ENCODE measurements at places on chromosomes 2 and 18.

DNA sequence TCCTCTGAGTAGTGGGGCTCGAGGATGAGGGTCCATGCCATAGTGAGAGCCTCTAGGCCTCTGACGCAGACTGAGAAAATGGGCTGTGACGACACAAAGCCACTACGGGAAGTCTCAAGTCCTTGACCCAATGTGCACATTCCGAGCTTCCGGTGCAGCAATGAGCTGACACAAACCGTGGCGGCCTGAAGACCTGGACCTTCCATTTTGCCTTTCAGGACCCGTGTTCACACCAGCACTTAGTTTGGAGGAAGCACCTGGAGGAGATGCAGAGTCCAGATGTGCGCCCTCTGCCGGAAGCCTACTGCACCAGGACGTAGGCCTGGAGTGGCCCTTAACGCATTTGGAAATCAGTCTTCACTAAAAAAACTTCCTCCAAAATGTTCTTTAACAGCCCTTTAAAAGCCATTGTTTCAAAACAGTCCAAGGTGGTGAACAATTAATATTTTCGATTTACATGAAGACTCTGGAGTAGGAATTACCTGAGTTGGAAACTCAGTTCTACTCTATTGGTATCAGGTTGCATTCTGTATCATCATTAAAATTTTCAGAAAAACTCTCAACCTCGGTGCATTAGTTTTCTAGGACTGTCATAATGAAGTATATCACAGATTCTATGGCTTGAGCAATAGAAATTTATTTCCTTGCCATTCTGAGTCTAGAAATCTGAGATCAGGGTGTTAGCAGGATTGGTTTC, 33.9 kb downstream of the BMP10 start:
- no peak overlapping the region for H3K4me3 ChIP-seq
- H3K27ac ChIP-seq, result no peak overlapping the region
- H3K27me3 ChIP-seq, result no peaks in the 10 kb centered on the region
- H3K36me3 ChIP-seq, result no peaks in the 10 kb centered on the region
- DNase-seq, result peak; percentile 84
- peaks cover 4% of the 10 kb centered on the region for H3K4me1 ChIP-seq

DNA sequence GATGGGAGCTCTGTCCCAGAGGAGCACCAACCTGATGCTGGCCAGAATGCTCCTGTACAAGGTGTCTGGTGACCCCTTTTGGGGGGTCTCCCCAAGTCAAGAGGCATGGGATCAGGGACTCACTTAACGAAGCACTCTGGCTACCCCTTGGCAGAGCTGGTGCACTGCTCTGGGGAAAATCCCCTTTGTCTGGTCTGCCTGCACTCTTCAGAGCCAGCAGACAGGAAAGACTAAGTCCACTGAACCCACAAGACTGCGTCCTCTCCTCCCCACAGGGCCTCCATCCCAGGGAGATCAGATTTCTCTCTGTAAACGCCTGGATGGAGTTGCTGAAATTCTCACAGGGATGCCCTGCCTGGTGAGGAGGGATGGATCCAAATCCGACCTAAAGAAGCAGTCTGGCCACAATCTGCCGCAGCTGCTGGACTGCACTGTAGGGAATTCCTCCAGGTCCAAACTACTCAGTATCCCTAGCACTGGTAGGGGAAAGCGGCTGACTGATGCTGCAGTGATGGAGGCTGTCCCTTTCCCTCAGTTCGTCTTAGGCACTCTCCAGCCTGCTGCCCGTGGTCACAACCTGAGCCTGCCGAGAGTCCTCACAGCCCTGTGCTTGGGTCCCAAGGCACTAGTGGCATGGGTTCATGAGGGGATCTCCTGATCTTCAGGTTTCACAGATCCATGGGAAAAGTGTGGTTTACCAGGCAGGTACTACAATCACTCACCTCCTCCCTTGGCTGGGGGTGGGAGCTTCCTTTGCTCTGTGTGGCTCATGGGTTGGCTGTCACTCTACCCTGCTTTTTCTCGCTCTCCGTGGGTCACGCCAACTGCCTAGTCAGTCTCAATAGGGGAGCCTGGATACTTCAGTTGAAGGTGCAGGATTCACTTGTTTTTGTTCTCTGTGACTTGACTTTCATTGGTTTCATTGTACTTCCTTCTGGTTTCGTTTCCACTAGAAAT, 98.6 kb downstream of the SLC4A10 start:
- no peak overlapping the region for H3K27ac ChIP-seq
- peaks cover 25% of the 10 kb centered on the region for H3K27me3 ChIP-seq
- H3K4me1 ChIP-seq, result no peaks in the 10 kb centered on the region
- no peak for DNase-seq

DNA sequence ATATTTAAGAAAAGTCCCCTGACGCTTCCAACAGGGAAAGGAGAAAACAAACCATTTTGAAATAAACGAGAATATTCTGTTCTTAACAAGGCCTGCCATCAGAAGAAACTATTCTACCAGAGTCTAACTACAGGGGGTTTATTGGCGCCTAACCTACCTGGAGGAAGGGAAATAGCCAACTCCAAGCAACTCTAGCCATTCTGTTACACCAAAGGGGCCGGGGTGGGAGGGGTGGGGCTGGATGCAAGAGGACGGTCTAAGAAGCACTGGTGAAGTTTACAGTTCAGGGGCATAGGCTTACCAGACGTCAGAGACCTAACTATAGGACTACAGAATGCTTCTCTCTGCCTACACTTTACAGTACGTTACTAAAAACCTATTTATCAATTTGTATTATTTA, 60.5 kb upstream of the GALNT5 start:
- no peaks in the 10 kb centered on the region for H3K27me3 ChIP-seq
- no peak overlapping the region for H3K27ac ChIP-seq
- no peak for DNase-seq
- H3K4me1 ChIP-seq, result peaks cover 12% of the 10 kb centered on the region

DNA sequence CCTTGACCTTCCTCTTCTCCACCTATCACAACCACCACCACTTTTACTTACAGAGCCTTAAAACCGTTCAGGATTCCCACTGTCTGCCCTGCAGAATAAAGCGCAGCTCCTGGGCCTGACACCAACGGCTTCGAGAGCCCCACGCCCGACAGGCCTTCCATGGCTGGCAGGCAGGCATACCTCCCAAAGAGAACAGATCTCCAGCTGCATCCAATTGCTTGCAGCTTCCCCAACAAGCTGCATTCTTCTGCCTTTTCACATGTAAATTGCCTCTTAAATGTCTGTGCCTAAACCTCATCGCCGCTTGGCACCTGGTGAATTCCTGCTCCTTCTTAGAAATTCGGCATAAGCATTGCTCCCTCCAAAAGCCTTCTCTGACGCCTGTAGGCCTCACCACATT, 31.5 kb upstream of the FAM124B start:
- DNase-seq, result no peak
- H3K27me3 ChIP-seq, result no peaks in the 10 kb centered on the region
- H3K4me3 ChIP-seq, result no peak overlapping the region
- H3K36me3 ChIP-seq, result no peaks in the 10 kb centered on the region

- peak overlapping the region; percentile 10 for H3K4me3 ChIP-seq
- H3K27me3 ChIP-seq, result no peaks in the 10 kb centered on the region
- H3K4me1 ChIP-seq, result no peaks in the 10 kb centered on the region
- peak; percentile 19 for DNase-seq
- no peaks in the 10 kb centered on the region for H3K36me3 ChIP-seq
These were observed 663.7 kb upstream of the LRATD1 start for GRCh38 chr2:13968811-13969210.

Measured in MCF 10A (cell line).